Upper lobe of right lung (tissue), 1 donor: ENCODE measurements at places on chromosomes 1 and 21. TPM values are rescaled to one million over a fixed set of nuclear protein-coding genes. Genes with fewer than 3 reads are reported as not detected.

RNU1-1 gene
- total RNA-seq = 6,622 TPM

SERTAD4 gene
- total RNA-seq = 3.4 TPM

ATP8B2 gene
- 35.2 TPM for total RNA-seq

CLEC20A gene
- total RNA-seq = not detected

NHLH1 gene
- not detected for total RNA-seq

CRP gene
- 0.26 TPM for total RNA-seq

SV2A gene
- 1.7 TPM for total RNA-seq

OR2T29 gene
- total RNA-seq = not detected

LMX1A gene
- total RNA-seq = not detected

OR6K3 gene
- 2.3 TPM for total RNA-seq

GRCh38 chr1:143736562-143736961 lies 235.2 kb downstream of the FAM72C start:
- H3K27me3 ChIP-seq = peaks cover 39% of the 10 kb centered on the region
- no peak overlapping the region for H3K27ac ChIP-seq
- H3K36me3 ChIP-seq = no peaks in the 10 kb centered on the region
- H3K4me1 ChIP-seq = no peaks in the 10 kb centered on the region

DNA sequence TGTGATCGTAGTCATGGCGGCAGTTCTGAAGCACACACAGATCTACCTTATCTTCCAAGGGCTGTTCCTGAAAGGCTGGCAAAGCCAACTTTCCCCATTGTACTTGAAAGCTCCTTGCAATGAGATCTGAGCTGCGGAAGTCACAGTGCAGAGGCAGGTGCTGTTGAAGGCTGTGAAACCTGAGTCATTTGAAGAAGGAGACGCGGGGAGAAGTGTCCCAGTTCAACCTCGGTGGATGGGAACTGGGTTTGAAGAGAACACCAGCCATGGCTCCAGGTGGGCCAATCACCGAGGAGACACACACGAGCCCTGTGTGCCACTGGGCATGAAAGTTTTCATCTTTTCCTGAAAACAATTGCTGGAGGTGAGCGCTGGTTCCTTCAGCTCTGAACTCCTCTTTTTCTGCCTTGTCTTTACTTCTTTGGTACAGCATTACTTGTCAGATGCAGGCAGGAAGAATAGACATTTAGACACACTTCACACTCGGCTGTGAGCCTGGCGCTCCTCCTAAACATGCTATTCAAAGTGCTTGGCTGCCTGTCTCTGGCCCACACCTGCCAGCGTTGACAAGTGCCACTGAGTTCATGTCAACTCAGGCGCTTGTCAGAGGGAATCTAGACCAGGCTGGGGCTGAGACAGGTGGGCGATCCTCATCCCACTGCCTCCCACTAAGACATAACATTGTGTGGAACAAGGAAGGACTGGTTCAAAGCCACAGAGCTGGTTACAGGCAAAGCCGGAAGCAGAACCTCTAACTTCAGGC lies 25.7 kb upstream of the PDE9A start:
- H3K4me1 ChIP-seq = peaks cover 4% of the 10 kb centered on the region
- no peaks in the 10 kb centered on the region for H3K36me3 ChIP-seq
- H3K27ac ChIP-seq = no peak overlapping the region
- no peak overlapping the region for H3K4me3 ChIP-seq
- peaks cover 5% of the 10 kb centered on the region for H3K27me3 ChIP-seq

DNA sequence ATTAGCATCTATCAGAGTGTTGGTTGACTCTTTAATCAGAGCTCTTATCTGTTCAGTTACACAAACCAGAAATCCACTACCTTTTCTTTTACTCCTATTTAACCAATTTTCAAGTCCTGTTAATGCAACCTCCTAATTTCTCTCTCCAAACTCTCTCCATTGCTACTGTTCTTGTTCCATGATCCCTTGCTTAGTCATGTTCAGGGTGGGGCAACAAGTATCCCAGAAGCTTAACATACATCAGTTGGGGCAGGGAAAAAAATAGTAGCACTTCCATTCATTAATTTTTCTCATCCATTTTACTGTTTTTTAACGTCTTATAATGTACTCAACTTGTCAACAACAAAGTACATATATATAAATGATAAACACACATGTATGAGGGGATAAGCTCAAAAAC lies 111.2 kb upstream of the LBR start:
- no peaks in the 10 kb centered on the region for H3K4me1 ChIP-seq
- no peak overlapping the region for H3K4me3 ChIP-seq
- H3K27me3 ChIP-seq = no peaks in the 10 kb centered on the region
- H3K27ac ChIP-seq = no peak overlapping the region

DNA sequence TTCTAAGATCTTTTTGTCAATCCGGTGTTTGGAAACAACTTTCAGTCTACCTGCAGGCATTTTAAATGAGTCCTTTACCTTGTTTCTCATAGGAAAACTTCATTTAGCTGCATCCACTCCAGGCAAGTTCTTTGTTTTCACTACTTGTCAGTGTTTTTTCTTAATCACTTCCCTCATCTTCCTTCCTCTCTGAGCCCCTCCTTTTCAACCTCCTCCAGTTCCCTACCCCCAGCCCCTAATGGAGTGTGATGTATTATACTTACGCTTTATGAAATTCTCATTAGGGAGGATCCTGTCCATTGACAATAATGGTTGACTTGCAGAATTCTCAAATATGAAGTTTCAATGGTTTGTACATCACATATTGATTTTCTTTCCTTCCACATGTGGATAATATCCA lies 62.5 kb upstream of the BACH1 start:
- H3K27me3 ChIP-seq = no peaks in the 10 kb centered on the region
- peaks cover 12% of the 10 kb centered on the region for H3K4me1 ChIP-seq
- DNase-seq = no peak
- no peaks in the 10 kb centered on the region for H3K36me3 ChIP-seq
- no peak overlapping the region for H3K4me3 ChIP-seq

DNA sequence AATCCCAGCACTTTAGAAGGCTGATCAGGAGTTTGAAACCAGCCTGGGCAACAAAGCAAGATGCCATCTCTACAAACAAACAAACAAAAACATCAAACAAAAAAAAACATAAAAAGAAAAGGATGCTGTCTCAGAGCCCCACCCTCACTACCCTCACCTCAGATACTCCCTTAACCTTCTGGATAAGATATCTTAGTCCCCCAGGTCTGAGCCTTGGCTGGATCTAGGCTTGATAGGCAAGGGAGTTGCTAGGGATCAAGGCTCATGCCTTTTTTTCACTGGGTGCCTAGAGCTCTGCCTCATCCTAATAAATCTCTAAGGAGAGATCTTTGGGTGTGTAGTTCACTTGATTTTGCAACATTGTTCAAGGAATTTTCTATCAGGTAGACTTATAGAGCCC lies 7.4 kb downstream of the HDAC1 start:
- H3K4me3 ChIP-seq = no peak overlapping the region
- DNase-seq = no peak
- peaks cover 18% of the 10 kb centered on the region for H3K36me3 ChIP-seq
- H3K4me1 ChIP-seq = no peaks in the 10 kb centered on the region

GRCh38 chr1:177976596-177976995 lies 6.7 kb upstream of the SEC16B start:
- no peaks in the 10 kb centered on the region for H3K27me3 ChIP-seq
- no peak overlapping the region for H3K4me3 ChIP-seq
- no peak for DNase-seq
- no peaks in the 10 kb centered on the region for H3K4me1 ChIP-seq
- no peak overlapping the region for H3K27ac ChIP-seq

GRCh38 chr1:246793356-246793896 lies 69.2 kb downstream of the SCCPDH start:
- H3K4me3 ChIP-seq = no peak overlapping the region
- no peak for DNase-seq
- H3K36me3 ChIP-seq = no peaks in the 10 kb centered on the region
- H3K27ac ChIP-seq = no peak overlapping the region
- H3K4me1 ChIP-seq = no peaks in the 10 kb centered on the region

DNA sequence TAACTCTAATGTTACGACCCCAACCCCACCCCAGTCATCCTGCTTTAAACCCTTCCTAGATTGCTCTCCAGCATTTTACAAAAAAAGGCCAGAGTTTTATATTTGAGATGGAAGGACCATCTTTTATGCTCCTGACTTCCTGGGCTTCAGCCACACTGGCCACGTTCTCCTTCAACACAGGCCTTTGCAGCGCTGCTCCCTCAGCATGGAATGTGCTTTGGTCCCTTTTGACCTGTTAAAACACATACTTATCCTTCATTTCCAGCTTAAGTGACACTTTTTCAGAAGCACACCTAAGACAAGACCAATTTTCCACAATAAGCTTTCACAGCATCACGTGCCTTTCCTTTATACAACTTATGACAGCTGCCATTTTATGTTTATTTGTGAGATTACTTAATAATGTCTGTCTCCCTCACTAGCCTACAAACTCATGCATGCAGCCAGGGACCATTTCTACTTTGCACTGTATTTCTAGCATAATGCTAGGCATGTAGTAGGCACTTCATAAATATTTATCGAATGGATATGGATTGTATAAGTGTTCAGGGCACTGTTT lies 34.5 kb downstream of the LHX9 start:
- no peak overlapping the region for H3K4me3 ChIP-seq
- H3K27ac ChIP-seq = no peak overlapping the region
- no peak for DNase-seq
- no peaks in the 10 kb centered on the region for H3K36me3 ChIP-seq
- H3K27me3 ChIP-seq = no peaks in the 10 kb centered on the region

DNA sequence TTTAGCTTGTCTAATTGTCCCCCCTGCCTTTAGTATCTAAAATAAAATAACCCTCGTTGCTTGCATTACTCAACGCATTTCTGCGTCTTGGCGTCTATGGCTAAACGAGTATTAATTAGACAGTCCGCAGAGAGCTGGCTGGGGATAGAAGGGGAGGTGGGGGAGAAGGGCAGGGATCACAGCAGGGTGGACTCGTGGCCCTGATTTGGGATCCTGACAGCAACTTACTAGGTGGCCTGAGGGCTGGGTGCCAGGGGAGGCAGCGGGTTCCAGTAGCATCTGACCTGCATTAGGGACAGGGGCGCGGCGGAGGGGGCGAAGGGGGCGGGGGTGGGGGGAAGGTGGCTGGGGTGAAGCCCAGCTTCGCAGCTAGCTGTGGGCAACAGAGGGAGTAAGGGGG lies 1.1 kb upstream of the BACE2 start:
- DNase-seq = no peak
- no peaks in the 10 kb centered on the region for H3K36me3 ChIP-seq
- H3K27me3 ChIP-seq = no peaks in the 10 kb centered on the region
- peak overlapping the region; percentile 90 for H3K27ac ChIP-seq
- peaks cover 9% of the 10 kb centered on the region for H3K4me1 ChIP-seq
- H3K4me3 ChIP-seq = peak overlapping the region; percentile 73

DNA sequence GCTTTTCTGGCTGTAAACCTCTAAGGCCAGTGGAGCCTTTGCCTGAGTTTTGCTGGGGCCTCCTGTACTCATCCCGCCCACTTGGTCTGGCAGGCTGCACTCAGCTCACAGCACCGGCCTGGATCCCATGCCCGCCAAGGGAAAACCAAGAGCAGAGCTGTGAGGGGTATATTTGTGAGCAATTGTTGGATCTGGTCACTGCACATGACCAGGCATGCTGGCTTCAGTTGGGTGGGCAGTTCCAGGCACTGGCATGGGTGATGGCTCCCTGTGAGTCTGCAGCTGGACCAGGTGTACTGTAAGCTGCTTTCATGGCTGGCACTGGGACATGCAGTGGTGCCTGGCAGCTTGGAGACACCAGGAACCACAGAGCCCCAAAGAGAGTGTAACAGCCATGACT lies 563.1 kb upstream of the RGS18 start:
- no peaks in the 10 kb centered on the region for H3K36me3 ChIP-seq
- no peak for DNase-seq
- no peaks in the 10 kb centered on the region for H3K27me3 ChIP-seq

GRCh38 chr1:8335246-8335645 lies 17.3 kb downstream of the SLC45A1 start:
- H3K4me3 ChIP-seq = no peak overlapping the region
- no peaks in the 10 kb centered on the region for H3K36me3 ChIP-seq
- no peak overlapping the region for H3K27ac ChIP-seq
- no peaks in the 10 kb centered on the region for H3K27me3 ChIP-seq
- no peaks in the 10 kb centered on the region for H3K4me1 ChIP-seq
- DNase-seq = no peak

GRCh38 chr1:70168283-70168682 lies 37.1 kb downstream of the LRRC40 start:
- no peaks in the 10 kb centered on the region for H3K4me1 ChIP-seq
- no peak for DNase-seq
- H3K4me3 ChIP-seq = no peak overlapping the region

- peaks cover 14% of the 10 kb centered on the region for H3K4me1 ChIP-seq
- DNase-seq = peak; percentile 89
- peak overlapping the region; percentile 79 for H3K4me3 ChIP-seq
- H3K27ac ChIP-seq = peak overlapping the region; percentile 91
- peaks cover 4% of the 10 kb centered on the region for H3K36me3 ChIP-seq
These were observed 558 bp upstream of the BTG3 start for GRCh38 chr21:17613242-17613676.

DNA sequence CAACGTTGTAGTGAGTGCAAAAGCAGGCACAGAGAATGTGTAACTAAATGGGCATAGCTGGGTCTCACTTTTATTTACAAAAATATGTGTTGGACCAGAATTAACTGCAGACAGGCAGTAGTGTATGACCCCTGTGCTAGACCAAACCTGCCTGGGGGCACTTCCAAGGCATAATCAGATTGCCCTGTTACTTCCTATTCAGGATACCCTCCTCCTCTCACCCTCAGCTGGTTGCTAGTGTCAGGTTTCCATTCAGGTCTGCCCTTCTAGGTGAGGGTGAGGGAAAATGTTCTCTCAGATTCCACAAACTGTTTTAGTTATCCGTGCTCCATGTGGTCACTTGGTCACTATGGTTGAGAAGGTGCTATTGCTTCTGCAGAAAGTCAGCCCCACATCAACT lies 387.3 kb downstream of the LMX1A start:
- H3K27ac ChIP-seq = no peak overlapping the region
- no peaks in the 10 kb centered on the region for H3K36me3 ChIP-seq
- H3K4me3 ChIP-seq = no peak overlapping the region
- no peak for DNase-seq
- H3K27me3 ChIP-seq = no peaks in the 10 kb centered on the region

GRCh38 chr21:44286716-44287632 lies 1.3 kb downstream of the AIRE start:
- peaks cover 19% of the 10 kb centered on the region for H3K27me3 ChIP-seq
- DNase-seq = no peak
- no peaks in the 10 kb centered on the region for H3K4me1 ChIP-seq
- H3K4me3 ChIP-seq = no peak overlapping the region
- no peaks in the 10 kb centered on the region for H3K36me3 ChIP-seq
- H3K27ac ChIP-seq = no peak overlapping the region

DNA sequence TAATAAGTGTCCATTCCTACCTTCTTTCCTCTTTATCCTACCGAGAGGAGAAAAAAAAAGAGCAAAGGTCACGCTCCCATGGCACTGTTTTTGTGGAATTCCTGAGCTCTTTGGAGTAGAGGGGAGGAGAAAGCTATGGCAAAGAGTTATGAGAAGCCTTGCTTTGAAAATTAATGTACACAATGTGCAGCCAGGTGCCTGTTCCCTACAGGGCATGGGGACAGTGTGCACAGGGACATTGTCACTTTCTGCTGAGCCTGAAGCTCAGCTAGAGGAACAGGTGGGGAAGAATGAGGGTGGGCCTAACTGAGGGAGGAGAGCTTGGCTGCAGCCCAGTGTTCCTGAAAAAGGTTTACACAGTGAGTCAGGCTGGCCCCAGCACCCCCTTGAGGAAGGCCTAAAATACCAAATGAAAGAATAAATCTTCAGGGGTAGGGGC lies 66.1 kb downstream of the PLXNA2 start:
- peaks cover 61% of the 10 kb centered on the region for H3K4me1 ChIP-seq
- H3K36me3 ChIP-seq = peaks cover 4% of the 10 kb centered on the region
- H3K27me3 ChIP-seq = no peaks in the 10 kb centered on the region
- H3K27ac ChIP-seq = peak overlapping the region; percentile 55
- peak; percentile 79 for DNase-seq
- H3K4me3 ChIP-seq = no peak overlapping the region

- DNase-seq = no peak
- H3K27ac ChIP-seq = no peak overlapping the region
- no peaks in the 10 kb centered on the region for H3K4me1 ChIP-seq
- H3K27me3 ChIP-seq = no peaks in the 10 kb centered on the region
- H3K36me3 ChIP-seq = peaks cover 5% of the 10 kb centered on the region
- H3K4me3 ChIP-seq = no peak overlapping the region
These were observed 53.8 kb downstream of the LYPLAL1 start for GRCh38 chr1:219227360-219228057.
